B cell (primary cell): ENCODE measurements at places on chromosomes 3 and 15. TPM values are rescaled to one million over a fixed set of nuclear protein-coding genes. Genes with fewer than 3 reads are reported as not detected.

GXYLT2 gene
- total RNA-seq = not detected in 2 replicates

ROPN1 gene
- total RNA-seq = not detected in 2 replicates

MNS1 gene
- 0.83 TPM in 1 of 2 replicates, not detected in the other for total RNA-seq

GRCh38 chr15:34773917-34774316 is 19.1 kb upstream of the GJD2 start:
- no peak overlapping the region for H3K27ac ChIP-seq
- DNase-seq = no peak
- H3K36me3 ChIP-seq = no peaks in the 10 kb centered on the region
- H3K4me3 ChIP-seq = no peak overlapping the region
- H3K27me3 ChIP-seq = no peaks in the 10 kb centered on the region

DNA sequence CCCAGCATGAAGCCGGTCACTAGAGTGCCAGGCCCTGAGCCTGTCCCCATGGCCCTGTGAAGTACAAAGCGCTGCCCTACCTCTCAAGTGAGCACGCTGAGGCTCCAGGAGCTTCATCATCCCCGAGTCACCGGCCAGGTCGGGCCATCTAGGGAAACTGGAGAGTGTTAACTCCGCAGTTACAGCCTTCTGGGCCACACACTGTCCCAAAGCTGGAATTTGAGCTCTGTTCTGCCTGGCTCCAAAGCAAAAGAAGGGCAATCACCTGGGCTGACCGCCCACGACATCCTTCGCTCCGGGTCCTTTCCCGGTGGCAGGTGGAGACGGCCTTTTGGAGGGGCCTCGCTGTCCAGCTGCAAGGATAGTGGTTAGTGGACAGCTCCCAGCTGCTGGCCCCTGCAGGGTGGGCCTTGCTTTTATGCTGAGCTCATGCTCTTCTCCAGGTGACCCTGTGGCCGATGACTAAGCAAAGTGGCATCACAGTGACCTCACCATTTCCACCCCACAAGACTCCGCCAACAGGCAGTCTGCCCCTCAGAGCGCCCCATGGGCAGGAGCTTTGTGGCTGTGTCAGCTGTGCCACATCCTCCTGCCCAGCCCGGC is 3.5 kb upstream of the MUC4 start:
- no peaks in the 10 kb centered on the region for H3K27me3 ChIP-seq
- H3K4me3 ChIP-seq = no peak overlapping the region
- no peaks in the 10 kb centered on the region for H3K4me1 ChIP-seq
- H3K27ac ChIP-seq = no peak overlapping the region
- no peak for DNase-seq

ATP13A5 gene
- total RNA-seq = 0.12 TPM in 1 of 2 replicates, not detected in the other

DNA sequence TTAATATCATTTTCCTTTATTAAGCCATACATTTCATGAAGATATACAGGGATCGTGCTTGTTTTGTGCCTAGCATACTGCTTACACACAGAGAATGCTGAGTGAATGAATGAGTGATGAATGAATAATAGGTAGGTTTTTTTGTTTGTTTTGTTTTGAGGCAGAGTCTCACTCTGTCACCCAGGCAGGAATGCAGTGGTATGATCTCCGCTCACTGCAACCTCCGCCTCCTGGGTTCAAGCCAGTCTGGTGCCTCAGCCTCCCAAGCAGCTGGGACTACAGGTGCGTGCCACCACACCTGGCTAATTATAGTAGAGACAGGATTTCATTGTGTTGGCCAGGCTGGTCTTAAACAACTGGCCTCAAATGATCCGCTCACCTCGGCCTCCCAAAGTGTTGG is 400.0 kb downstream of the ROBO1 start:
- H3K4me1 ChIP-seq = no peaks in the 10 kb centered on the region
- no peaks in the 10 kb centered on the region for H3K27me3 ChIP-seq
- no peak overlapping the region for H3K4me3 ChIP-seq
- H3K36me3 ChIP-seq = no peaks in the 10 kb centered on the region
- no peak for DNase-seq

- no peaks in the 10 kb centered on the region for H3K27me3 ChIP-seq
- H3K27ac ChIP-seq = no peak overlapping the region
- no peak overlapping the region for H3K4me3 ChIP-seq
- H3K4me1 ChIP-seq = no peaks in the 10 kb centered on the region
- DNase-seq = no peak
These were observed 826.2 kb downstream of the ROBO1 start for GRCh38 chr3:78941587-78941986.

DNA sequence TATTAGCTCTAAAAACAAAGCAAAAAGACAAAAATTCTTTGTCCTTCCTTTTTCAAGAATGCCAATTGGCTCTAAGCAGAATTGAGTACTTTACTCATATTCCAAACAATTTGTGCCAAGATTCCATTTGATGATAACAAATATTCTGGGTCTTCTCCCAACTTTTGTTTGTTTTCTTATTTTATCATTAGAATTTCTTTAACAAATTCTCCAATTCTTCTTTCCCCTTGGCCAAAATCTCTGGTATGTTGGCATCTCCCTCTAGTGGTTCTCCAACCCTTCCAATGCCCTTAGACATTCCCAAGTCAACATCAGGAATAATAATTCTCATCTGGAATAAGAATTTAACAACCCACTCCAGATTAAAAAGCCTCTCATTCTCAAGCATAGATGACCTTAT is 5.3 kb downstream of the CPOX start:
- no peak for DNase-seq
- H3K4me1 ChIP-seq = peaks cover 9% of the 10 kb centered on the region
- no peak overlapping the region for H3K27ac ChIP-seq
- H3K27me3 ChIP-seq = no peaks in the 10 kb centered on the region
- peaks cover 28% of the 10 kb centered on the region for H3K36me3 ChIP-seq

DNA sequence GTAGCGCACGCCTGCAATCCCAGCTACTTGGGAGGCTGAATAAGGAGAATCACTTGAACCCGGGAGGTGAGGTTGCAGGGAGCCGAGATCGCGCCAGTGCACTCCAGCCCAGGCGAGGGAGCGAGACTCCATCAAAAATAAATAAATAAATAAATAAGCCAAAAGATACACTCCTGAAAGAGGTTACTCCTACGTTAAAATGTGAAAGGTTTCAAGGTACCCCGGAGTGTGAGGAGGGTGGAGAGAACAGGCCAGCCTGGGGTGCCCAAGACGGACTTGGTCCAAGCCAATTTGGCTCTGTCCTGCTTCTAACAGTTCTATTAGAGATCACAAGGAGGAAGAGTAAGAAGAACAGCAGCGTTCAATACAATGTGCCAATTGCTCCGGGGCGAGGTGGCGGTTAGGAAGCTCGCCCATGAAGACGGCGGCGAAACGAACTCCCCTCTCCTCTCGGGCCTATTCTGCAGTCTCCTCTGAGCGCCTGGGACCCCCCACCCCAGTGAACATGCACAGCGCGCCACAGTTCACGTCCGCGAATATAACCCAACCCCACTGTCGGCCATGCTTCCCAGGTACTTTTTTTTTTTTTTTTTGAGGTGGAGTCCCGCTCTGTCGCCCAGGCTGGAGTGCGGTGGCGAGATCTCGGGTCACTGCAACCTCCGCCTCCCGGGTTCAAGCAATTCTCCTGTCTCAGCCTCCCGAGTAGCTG is 942 bp downstream of the ELP6 start:
- no peaks in the 10 kb centered on the region for H3K27me3 ChIP-seq
- peak overlapping the region; percentile 80 for H3K4me3 ChIP-seq
- H3K4me1 ChIP-seq = no peaks in the 10 kb centered on the region

AMT gene
- total RNA-seq = 14.0 TPM in 2 replicates

ABHD5 gene
- 11.0 and 12.1 TPM in 2 replicates for total RNA-seq

DNA sequence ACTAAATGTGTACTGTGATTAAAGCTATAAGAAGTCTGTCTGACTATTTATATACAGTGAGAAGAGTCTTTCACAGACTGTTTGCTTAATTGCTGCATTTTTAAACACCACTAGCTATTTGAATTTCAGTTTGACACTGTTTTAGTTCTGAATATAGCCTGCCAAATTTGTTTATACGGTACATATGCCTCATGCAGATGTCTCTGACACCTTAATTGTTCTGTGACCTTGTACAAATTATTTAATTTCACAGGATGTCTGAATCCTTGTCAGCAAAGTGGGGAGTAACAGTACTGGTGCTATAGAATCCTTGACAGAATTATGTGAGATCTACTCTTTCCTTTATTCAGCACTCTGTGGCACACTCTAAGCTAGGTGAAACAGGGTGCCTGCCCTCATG is 125.5 kb downstream of the MBNL1 start:
- DNase-seq = no peak
- no peaks in the 10 kb centered on the region for H3K27me3 ChIP-seq
- peaks cover 12% of the 10 kb centered on the region for H3K36me3 ChIP-seq
- no peak overlapping the region for H3K27ac ChIP-seq
- H3K4me3 ChIP-seq = no peak overlapping the region
